ENCODE measurements at places on chromosomes 5 and 9.

- peak; percentile 67 for DNase-seq
Measured at GRCh38 chr9:123548741-123549545, 192.9 kb downstream of the CRB2 start.

- peak; percentile 9 for DNase-seq
Measured at GRCh38 chr5:150624334-150625163, 15.9 kb upstream of the SYNPO start.

- DNase-seq = no peak
Measured at GRCh38 chr5:147887026-147887627, 8.6 kb downstream of the SCGB3A2 start.

- no peak for DNase-seq
Measured at GRCh38 chr5:102841021-102841420, 85.9 kb downstream of the PAM start.

DNA sequence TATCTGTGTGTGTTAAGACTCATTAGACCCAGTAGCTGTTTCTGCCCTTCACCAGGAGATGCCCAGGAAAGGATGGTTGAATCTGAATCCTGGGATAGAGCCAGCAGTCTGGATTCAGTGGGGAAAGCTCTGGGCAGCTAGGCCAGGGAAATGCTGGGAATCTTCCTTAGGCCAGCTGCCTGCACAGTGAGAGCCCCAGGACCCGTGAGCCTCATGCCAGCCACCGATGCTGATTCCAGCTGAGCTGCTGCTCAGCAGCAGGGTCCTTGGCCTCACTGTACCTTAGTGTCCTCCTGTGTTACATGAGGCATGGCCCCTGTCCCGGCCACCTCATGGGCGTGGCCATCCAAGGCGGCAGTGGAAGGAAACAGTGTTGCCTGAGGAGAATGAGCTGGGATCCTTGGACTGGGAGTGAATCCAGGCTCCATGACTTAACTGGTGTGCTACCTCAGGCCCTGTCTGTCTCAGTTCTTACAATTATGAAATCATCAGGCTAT lies 87.1 kb downstream of the AMBP start:
- DNase-seq = no peak

- no peak for DNase-seq
Measured at GRCh38 chr5:135721548-135722090, 112.8 kb upstream of the SLC25A48 start.

DNA sequence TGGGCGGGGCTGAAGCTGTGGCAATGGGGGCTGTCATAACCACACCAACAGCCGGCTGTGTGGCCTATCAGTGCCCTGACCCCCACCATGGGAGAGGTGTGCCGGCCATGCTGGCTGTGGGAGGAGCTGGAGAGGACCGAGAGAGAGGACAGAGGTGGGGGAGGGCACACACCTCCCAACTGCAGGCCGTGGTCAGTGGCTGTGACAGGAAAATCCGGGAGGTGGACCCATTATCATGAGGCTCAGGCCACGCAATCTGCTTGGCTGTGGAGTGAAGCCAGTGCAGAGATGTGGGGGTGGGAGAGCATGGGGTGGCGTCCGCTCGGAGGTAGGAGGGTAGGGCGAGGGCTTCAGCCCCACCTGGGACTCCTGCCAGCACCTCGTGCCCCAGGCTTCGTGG lies 136.1 kb downstream of the RXRA start:
- no peak for DNase-seq

Data from stimulated activated CD4-positive, alpha-beta T cell treated with anti-CD3 and anti-CD28 coated beads, Interleukin-1b, Interleukin-23, amount 100 ng/mL, for 24 hours (primary cell).